ENCODE measurements at places on chromosomes 6 and 20. TPM values are rescaled to one million over a fixed set of nuclear protein-coding genes. Genes with fewer than 3 reads are reported as not detected.

- DNase-seq: no peak
These were observed 16.3 kb downstream of the SS18L1 start for GRCh38 chr20:62159839-62160238.

GRCh38 chr6:33013608-33014007 is 4.2 kb upstream of the HLA-DOA start:
- DNase-seq: no peak

Gene NKX2-4
- total RNA-seq: not detected

Gene MEI4
- not detected for total RNA-seq

Gene ADGRB3
- not detected for total RNA-seq

DNA sequence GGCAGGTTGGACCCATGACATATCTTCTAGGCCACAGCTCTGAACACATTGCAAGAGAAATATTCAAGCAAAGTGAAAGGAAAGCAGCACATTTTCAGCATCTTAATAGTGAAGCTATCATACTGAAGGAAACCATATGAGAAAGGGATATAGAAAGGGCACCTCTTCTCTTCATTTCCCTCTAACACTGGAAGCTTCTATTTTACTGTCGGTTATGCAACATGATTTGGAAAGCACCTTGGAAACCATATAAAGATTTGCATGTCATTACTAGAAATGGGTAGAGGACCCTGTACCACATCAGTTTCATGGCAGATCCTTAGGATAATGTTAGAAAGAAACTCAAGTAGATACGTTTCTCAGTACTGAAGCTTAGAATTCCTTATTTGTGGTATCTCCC is 70.5 kb upstream of the HMGN3 start:
- DNase-seq: no peak

Gene VWA7
- total RNA-seq: 0.34 TPM

Gene FOXS1
- total RNA-seq: not detected

- no peak for DNase-seq
These were observed at the start of gene XKR7 for GRCh38 chr20:31967830-31968249. XKR7 (plus strand) TSS chr20:31968151; CDS start chr20:31968176, 25 bp downstream.

- DNase-seq: no peak
These were observed 2.7 kb upstream of the PHF10 start for GRCh38 chr6:169726963-169727362.

Gene LST1
- 5.1 TPM for total RNA-seq

Data from Karpas-422 (cell line).